ENCODE measurements at places on chromosomes 6 and 20.

GRCh38 chr6:26231006-26231587, 133.9 kb upstream of the BTN3A2 start:
- no peak for DNase-seq

DNA sequence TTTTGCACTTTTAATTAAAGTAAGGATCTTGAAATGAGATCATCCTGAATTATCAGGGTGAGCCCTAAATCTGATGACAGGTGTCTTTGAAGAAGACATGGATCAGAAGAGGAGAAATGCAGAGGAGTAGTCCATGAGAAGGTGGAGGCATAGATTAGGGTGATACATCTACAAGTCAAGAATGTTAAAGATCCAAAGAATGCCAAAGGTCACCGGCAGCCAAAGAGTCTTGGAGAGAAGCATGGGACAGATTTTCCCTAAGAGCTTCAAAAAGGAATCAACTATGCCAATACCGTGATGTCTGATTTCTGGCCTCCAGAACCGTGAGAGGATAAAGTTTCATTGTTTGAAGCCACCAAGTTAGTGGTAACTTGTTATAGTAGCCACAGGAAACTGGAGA, 59.0 kb upstream of the THEMIS start:
- DNase-seq = no peak

DNA sequence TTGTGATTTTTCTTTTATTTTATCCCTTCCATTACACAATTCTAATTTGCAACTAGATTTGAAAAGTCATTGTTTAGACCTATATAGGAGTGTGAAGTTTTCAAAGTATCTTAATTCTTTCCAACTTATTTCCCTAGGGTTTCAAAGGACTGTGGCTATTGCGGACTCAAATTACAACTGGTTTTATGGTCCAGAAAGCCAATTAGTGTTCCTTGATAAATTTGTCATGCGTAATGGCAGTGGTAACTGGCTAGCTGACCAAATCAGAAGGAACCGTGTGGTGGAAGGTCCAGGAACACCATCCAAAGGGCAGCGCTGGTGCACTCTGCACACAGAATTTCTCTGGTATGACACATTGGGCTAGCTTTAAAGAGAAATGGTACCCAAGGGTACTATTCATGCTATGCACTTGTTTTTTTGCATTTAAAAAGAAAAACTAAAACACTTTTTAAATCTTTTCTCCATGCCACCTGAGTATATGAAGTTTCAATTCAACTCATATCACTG, 27.9 kb upstream of the CALHM6 start:
- DNase-seq = no peak

- DNase-seq = no peak
Measured at GRCh38 chr6:168716581-168716980, 275.6 kb downstream of the SMOC2 start.

DNA sequence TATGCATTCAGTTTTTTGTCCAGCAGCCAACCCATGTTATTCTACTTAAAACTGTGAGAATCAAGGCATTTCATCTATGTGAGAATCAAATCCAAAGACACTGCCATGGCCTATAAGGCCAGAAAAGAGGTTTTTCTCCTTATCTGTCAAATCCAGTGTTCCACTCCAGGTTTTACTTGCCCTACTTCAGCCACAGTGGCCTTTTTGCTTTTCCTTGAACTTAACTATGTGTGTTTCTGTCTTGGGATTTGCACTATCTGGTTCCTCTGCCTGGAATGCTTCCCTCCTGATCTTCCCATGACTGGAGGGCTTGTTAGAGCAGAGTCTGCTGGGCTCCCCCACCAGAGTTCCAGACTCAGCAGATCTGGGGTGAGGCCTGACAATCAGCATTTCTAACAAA, 113.1 kb upstream of the DOK5 start:
- no peak for DNase-seq

DNA sequence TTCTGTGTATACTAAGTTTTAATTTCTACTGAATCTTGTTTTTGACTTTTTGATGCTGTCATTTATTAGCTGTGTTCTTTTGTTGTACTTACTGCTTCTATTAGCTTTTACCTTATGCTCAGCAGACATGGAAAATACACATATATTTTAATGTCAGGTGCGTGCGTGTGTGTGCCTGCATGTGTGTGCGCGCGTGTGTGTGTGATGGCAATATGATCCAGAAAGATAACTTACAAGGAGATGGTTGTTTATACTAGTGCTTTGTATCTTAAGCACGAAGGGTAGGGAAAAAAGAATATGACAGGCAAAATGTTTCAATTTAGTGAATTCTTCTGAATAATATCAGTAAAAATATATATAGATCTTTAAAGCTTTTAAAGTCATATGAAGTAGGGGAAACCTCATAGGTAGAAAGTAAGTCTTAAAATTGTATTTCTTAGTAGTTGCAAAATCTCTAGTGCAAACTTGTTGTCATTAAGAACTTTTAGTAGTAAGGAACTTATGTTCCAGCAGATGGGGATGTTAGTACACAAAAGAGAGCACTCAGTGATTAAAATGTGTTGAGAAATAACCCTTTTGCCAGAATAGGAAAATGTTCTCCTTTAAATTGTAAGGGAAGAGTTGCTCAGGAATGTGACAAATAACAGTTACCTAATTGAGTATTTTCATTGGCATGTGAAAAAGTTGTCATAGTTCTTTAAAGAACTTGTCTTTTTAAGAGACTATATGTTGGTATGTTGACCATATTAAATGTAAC, 13.2 kb downstream of the QKI start:
- DNase-seq = no peak

DNA sequence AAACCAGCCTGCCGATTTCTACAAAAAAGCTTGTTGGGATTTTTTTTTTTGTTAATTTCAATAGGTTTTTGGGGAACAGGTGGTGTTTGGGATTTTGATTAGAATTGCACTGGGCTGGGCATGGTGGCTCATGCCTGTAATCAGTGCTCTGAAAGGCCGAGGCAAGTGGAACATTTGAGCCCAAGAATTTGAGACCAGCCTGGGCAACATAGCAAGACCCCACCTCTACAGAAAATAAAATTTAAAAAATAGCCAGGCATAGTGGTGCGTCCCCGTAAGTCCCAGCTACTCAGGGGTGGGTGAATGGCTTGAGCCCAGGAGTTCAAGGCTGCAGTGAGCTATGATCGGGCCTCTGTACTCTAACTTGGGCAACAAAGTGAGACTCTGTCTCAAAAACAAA, 40.5 kb upstream of the ASF1A start:
- DNase-seq = no peak

GRCh38 chr20:47051936-47052526, 157.4 kb downstream of the EYA2 start:
- no peak for DNase-seq

DNA sequence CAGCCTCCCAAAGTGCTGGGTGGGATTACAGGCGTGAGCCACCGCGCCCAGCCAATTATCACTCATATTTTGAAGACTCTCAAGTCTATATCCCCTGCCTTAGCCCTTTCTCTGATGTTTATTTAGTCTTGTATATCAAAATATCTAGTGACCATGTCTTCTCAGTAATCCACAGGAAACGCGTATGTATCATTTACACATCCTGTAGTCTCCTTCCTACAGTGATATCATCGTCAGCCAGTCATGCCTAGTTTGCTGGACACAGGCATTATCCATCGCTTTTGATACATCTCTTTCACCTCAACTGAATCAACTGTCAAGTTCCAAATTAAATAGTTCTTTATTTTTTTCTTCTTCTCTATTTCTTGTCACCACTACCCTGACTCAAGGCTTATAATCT, 223.7 kb downstream of the NKAIN2 start:
- DNase-seq = no peak

GRCh38 chr20:8335495-8336195, 203.6 kb downstream of the PLCB1 start:
- DNase-seq = no peak

DNA sequence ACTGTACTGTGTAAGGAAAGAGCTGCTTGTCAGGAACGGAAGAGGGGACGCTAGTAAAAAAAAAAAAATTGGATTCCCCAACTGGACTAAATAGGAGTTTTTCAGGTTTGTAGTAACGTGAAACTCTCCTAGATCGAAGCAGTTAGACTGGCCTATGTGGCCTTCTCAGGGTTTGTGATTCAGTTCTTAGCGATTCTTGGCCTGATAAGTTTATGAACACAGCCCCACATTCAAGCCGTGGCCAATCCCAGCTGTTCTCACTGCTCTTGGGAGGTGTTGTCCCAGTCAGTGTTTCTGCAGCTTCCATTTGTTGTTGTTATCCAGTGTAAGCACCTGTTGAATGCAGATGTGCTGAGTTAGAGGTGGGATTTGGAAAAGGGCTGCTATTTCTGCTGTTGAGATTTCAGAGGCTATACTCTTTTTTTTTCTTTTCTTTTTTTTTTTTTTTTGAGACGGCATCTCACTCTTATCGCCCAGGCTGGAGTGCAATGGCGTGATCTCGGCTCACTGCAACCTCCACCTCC, 29.7 kb downstream of the TAF8 start:
- no peak for DNase-seq

GRCh38 chr6:115004982-115005381, 662.2 kb upstream of the HS3ST5 start:
- no peak for DNase-seq
